ENCODE measurements at places on chromosomes 7 and 10.

DNA sequence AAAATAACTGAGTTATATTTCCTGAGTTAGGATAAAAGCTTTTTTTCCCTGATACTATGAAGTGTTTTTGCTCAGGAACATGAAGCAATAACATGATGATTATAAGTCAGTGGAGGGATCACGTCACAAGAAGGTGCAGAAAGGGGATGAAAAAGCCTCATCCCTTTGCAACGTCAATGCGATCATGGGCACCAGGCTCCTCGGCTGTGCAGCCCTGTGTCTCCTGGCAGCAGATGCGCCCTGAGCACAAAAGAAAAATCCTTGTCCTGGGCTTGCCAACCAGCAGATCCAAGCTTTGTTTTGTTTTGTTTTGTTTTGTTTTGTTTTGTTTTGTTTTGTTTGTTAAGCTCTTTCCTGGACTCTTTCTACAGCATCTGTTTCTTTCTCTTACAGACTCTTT lies 103.5 kb upstream of the PRSS1 start:
- no peak for DNase-seq

DNA sequence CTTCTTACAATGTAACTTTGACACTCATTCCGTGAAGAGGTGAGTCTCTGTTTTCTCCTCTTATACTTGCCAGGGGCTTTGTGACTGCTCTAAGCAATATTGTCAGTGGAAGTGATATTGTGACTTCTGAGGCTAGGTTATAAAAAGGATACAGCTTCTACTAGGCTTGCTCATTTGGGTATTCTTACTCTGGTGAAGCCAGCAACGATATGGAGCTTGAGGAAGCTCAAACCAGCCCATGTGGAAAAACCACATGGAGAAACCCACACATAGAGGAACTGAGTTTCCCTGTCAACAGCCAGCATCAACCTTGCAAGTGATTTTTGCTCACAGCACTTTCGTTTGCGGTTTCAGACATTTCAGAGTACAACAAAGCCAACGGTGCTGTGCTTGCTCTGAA lies 149.6 kb upstream of the SEMA3E start:
- DNase-seq: no peak

- no peak for DNase-seq
These were observed 35.0 kb upstream of the SRI start for GRCh38 chr7:88254721-88255424.

DNA sequence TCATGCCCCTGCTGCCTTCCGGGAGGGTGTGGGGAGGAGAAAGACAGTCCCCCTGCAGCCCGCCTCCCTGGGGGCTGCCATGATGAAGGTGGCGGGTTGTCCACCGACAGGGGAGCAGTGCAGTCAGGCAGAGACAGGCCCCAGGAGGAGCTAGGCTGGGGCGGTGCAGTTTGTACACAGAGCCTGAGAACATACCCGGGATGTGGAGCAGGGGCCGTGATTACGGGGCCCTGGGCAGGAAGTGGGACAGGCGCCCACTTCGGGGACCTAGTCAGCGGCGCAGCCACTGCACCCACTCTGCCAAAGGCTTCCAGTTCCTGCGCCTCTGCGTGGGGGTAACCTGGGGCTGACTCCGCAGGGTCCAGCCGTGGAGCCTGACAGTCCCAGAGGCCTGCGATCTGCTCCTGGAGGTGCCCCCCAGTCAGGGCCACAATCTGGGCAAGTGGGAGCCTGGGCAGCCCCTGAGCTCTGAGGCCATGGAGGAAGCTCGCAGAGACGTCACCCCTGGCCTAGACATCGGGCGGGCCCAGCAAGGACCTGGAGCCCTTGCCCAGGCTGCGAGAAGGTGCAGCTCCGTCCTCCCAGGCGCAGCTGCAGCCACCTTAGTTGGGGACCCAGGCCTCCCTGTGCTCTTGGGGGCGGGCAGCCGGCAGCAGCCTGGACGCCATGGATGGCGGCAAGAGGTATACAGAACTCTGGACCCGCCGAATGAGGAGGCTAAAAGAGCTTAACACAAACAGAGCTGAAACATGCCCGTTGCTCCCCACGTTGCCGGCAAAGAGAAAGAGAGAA lies 1356.8 kb downstream of the XPNPEP1 start:
- no peak for DNase-seq

- peak; percentile 38 for DNase-seq
These were observed 886.4 kb upstream of the LRRN3 start for GRCh38 chr7:110204527-110204926.

GRCh38 chr10:103968441-103969391 lies 1.8 kb downstream of the SLK start:
- no peak for DNase-seq

GRCh38 chr7:69467826-69468225 lies 130.4 kb upstream of the AUTS2 start:
- no peak for DNase-seq

- no peak for DNase-seq
These were observed 255.7 kb downstream of the THSD7A start for GRCh38 chr7:11576310-11576709.

All from WTC11 (cell line).